Umbilical cord (tissue), 2 donors: ENCODE measurements at places on chromosomes 6 and 20.

DNA sequence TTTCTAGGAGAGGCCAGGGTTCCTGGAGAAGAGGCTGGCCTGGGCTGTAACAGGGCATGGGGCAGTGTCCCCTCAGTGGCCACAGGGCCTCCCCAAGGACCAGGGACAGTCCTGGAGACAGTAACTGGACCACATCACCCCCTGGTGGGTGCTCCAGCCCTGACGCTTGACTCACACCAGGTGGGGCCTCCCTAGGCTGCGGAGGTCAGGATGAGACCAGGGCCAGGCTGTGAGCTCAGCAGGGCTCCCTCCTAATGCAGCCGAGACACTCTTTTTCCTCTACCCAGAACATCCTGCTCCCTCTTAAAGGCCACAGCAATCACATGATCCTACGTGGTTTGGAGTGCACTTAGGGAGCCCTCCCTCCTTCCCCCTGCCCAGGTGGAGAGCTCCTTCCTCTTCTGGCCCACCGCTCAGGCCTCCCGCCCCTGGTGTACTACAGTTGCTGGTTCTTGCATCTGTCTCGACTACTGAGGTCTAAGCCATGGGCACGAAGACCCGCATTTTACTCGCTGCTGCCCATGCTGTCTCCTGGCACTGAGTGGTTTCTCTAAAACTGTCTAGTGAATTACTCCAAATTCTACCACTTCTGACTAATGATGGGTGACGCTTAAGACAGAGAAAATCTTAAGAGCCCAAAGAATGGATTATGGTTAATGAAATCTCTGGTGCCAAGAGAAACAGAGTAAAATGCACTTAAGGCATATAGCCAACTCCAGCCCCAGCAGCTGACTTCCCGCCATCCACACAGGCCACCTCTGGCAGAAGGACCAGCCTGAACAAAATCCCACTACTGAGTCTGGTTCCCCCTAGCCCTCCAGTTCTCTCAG is 166.1 kb upstream of the CST7 start:
- DNase-seq = no peak

DNA sequence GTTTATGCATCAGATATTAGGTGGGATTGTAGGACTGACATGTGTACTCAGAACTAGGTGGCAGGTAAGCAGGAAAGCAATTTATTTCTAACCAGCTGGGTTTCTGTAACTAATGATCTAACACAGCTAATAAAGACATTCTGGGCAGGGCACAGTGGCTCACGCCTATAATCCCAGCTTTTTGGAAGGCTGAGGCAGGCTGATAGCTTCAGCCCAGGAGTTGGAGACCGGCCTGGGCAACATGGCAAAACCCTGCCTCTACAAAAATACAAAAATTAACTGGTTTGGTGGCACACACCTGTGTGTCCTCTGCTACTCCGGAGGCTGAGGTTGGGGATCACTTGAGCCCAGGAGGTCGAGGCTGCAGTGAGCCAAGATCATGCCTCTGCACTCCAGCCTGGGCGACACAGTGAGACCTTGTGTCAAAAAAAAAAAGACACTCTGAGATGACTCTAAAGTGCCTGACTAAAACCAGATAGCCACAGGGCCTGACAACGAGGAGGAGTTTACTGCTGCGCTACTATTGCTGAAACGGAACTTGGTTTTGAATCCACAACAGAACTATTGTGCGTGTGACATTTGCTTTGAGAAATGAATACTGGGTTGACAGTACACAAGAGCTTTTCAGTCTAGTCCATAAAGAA is 29.2 kb upstream of the CEP85L start:
- DNase-seq = no peak

- DNase-seq = peak; percentile 26
These were observed at the start of gene HIVEP1 for GRCh38 chr6:12012038-12012557. Gene HIVEP1, plus strand, starts transcription at chr6:12012312. Its CDS starts 3,317 bp downstream, at chr6:12015629.

- DNase-seq = no peak
These were observed 22.6 kb upstream of the SYNDIG1 start for GRCh38 chr20:24446811-24447210.

- no peak for DNase-seq
These were observed 120.6 kb upstream of the TMEM181 start for GRCh38 chr6:158439255-158439654.

DNA sequence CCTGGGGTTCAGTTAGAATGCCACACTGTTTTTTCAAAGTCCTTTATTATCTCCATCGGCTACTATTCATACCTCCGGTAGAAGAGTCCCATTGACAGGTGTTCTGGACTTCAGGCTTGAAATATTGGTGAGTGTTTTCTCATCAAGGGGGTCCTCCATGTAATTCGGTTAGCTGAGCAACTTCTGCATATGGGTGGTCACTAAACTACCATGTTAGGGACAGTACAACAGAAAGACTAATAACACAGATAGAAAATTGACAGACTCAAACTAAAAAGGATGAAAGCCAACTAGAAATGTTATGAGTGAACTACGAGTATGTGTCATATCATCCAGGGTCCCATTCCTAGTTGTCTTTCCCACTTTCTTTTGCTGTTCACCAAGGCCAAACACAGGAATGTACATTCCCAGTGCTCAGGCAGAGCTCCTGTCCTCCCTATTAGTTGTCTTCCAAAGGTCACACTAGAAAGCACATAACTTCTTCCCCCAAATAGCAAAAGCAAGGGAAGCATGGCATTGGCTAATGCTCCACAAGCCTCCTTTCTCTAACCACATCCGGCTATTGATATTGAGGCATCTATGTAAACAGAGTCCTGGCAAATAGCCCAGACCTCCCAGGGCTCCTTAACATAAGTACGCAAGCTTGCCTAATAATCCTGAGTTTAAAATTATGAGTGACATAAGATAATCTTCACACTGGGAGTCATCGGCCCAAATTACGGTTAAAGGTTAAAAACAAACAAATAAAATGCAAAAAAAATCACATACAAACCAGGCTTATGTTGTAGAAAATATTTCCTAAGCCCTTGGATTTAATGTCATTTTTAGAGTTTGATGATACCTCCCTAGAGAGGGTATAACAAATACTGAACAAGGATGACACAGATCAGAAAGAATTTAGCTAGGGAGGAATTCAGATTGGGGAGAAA is 13.2 kb downstream of the CCN2 start:
- DNase-seq = peak; percentile 49
